ENCODE measurements at places on chromosomes 4 and X. TPM values are rescaled to one million over a fixed set of nuclear protein-coding genes. Genes with fewer than 3 reads are reported as not detected.

The SPIN2A gene
- total RNA-seq, result 0.26 TPM

- no peak for DNase-seq
These were observed at the start of gene EXOC1L for GRCh38 chr4:55819634-55820033. EXOC1L (plus strand) TSS chr4:55819790; CDS start chr4:55820027, 237 bp downstream.

DNA sequence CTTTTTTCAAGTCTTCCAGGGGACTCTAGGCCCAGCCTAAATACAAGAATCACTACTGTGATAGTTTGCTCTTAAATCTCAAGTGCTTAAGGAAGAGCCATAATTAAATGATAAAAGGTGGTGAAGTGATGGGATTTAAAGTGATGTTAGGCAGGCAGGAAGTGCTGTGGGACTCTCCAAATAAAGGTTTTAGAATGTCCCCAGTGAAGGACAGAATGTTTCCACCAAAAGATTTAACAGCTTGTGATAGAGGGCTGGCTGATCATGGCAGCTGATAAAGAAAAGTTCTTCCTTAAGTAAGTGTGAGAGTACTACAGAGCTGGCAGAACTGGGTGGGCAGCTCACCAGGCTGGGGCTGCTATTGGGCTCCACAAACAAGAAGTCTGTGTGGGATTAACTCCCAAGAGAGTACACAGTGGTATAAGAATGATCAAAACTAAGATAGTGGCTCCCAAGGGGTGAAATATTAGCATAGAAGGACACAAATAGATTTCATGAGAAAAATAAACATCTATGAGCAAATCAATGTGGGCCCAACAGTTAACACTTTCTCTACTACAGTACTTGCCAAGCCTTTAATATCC, 637.2 kb upstream of the CPEB2 start:
- DNase-seq, result no peak

DNA sequence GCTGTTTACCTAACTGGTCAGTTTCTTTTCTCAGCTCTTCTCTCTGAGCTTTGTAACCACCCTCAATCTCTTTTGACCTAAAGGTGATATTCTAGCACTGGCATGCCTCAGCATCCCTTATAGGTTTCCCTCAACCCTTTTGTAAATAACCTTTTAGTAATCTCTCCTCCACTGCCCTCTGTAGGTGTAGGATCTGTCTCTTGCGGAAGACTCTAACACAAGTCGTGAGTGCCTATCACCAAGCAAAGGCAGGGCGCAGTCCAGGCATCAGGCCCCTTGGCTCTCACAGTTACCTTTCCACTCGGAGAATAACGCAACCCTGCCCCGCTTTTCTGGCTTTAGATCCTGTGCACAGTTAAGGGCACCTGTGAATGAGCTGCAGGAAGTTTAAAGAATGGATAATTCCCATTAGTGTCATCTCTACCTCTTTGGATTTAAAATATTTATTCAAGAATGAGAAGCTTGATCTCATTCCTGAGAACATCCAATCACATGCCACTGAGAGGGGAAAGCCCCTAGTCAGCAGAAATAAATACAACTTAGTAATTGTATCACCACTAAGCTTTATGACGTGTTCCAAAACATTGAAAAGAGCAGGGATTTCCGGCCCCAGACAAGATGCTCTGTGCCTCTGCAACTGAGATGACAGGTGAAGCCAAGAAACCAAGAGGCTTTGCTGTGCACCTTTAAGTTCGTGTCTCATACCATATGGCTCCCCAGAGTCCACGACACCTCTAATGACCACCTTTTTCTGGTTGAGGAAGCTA, 58.8 kb downstream of the SPINK2 start:
- DNase-seq, result no peak

- DNase-seq, result peak; percentile 62
These were observed 152.0 kb upstream of the FTHL17 start for GRCh38 chrX:31223817-31224216.
